Stimulated activated CD8-positive, alpha-beta memory T cell treated with anti-CD3 and anti-CD28 coated beads, Interleukin-7, amount 100 ng/mL, for 1 hour (primary cell): ENCODE measurements at places on chromosomes 2 and 18.

DNA sequence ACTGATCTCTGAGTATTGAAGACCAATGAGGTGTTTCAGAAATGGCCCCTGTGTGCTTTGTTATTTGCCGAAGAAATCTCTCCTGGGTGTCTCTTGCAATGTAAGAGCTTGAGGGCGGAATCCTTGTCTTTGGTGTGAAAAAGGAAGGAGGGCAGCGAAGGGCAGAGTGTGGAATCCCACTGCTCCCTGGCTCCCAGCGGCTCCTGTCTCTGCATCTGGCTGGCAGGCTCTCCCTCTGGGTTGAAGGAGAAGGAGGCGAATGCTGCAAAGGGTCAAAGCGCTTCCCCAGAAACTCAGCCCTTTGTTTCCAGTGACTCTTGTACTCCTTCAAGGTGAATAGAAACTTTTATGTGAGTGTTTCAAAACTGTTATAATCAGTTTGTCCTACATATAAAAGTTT is 457.5 kb downstream of the CNTNAP5 start:
- no peak for DNase-seq

DNA sequence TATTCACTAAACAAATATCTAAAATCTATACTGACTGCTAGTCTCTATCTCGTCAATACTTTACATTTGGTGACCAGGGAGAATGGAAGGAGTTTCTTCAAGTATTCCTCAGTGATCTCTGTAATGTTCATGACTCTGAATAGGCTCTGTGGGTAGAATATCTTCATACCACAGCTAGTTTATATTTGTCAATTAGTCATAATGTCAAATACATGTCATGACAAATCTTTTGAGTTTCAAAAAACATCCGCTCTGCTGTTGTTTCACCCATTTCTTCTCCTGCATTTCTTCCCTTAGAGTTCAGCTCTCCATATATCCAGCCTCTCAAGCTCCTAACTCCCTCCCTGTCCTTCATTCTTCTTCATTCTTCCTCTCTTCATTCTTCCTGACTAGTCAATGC is 206.5 kb upstream of the FANCL start:
- DNase-seq = no peak

GRCh38 chr2:71830497-71831192 is 317.0 kb downstream of the CYP26B1 start:
- DNase-seq = no peak

- no peak for DNase-seq
Observed at GRCh38 chr2:120735746-120736170, at the start of gene GLI2. Gene GLI2, plus strand, starts transcription at chr2:120735868. Its CDS starts 61,453 bp downstream, at chr2:120797321.

- DNase-seq = no peak
Observed at GRCh38 chr2:157395811-157396210, 48.1 kb downstream of the CYTIP start.

DNA sequence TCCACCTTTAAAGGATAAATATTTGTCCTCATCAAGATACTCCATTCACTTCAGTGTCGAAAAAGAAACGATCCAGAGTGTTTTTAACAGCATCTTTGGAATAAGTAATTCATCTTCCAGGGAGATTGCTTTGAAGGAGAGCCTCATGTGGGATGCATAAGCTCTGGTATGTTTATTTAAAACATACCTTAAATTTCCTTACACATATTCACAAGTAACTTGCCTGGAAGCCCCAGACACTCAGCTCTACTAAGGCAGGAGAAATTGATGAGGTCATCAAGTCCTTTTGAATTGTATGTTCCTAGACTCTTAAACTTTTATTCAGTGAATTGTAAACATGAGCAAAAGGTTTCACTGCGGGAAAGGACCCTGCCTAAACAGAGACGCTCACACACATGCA is 103.0 kb downstream of the CDK15 start:
- no peak for DNase-seq

GRCh38 chr2:112156152-112156986 is 18.2 kb downstream of the FBLN7 start:
- no peak for DNase-seq

- DNase-seq = no peak
Observed at GRCh38 chr2:83233781-83234180, 1225.3 kb downstream of the SUCLG1 start.

DNA sequence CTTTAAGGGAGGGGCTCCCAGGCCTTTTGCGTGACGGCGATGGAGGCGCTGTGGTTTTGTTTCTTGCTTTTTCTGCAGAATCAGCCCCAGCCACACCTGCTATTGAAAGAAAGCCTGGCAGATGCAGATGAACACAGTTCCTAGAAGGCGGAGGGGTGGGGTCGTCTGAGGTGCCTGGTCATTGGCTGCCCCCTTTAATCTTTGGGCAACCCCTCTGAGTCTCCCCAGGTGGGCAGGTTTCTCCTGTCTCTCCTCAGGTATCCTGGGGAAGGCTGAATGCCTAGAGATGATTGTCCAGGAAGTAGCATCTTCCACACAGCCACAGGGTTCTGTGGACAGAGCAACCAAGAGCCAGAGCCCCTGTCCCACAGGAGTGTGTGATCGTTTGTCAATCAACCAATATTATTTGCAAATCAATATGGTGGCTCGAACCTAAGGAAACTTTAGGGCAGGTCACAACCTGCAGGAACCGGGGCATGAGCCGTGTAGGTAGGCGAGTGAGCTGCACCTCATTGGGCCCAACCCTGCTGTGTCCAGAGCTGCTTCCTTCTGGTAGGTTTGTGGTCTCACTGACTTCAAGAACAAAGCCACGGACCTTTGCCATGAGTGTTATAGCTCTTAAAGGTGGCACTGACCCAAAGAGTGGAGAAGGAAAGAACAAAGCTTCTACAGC is 104.3 kb downstream of the NDUFA10 start:
- no peak for DNase-seq

DNA sequence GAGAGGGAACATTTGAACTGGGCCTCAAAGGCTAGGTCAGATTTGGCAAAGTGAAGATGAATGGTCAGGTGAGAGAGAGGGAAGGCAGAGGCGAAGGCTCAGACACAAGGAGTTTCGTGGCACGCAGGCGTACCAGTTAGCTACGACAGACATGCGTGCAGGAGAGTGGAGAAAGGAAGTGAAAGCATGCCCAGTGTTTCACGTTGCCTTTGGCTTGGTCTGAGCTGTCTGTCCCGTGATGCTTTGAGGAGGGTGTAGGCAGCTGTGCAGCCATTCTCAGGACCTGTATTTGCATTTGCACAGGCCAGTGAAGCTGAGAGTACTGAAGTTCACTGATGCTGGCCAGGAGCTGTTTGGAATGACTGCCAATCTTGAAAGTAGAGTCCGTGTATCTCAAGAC is 69.5 kb downstream of the HNRNPLL start:
- DNase-seq = no peak

DNA sequence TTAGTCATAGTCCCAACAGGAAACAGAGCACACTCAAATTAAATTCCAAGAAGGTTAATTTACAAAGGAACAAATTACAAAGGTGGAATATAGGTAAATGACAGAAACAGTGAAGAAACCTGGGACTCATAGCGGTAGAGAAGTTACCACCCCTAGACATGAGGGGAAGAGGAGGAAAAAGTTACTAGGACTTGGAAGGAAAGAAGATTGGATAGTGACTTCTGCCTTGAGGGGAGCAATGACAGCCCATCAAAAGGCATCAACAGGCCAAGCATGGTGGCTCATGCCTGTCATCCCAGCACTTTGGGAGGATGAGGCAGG is 2.4 kb upstream of the PDE11A start:
- no peak for DNase-seq
